Esophagus squamous epithelium (tissue), 5 donors: ENCODE measurements at places on chromosomes 16 and 17. TPM values are rescaled to one million over a fixed set of nuclear protein-coding genes. Genes with fewer than 3 reads are reported as not detected.

CCL8 gene
- total RNA-seq, result 0.26 TPM

- H3K4me3 ChIP-seq, result no peak overlapping the region
- peaks cover 40% of the 10 kb centered on the region for H3K4me1 ChIP-seq
- peaks cover 93% of the 10 kb centered on the region for H3K27me3 ChIP-seq
- H3K36me3 ChIP-seq, result no peaks in the 10 kb centered on the region
- H3K27ac ChIP-seq, result no peak overlapping the region
- no peak for DNase-seq
These were observed 6.4 kb downstream of the CBLN1 start for GRCh38 chr16:49275050-49275730.

DNA sequence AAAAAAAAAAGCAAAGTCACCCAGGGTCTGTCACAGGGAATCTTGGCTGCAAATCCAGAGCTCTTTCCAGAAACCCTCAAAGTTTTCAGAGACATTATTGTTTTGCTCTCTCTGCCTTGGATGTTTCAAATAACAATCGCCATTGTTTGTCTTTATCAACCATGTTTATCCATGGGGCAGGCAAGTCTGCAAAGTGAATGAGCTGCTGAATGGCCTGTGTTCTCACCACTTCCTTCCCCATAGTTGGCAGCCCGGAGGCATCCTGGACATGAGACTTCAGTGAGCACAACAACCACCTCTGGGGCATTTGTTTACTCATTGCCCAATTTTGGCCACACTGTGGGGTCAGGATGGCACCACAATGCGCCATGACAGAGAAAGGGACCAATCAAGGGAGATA lies 53.1 kb upstream of the USP7 start:
- H3K36me3 ChIP-seq, result no peaks in the 10 kb centered on the region
- H3K27ac ChIP-seq, result no peak overlapping the region
- H3K4me3 ChIP-seq, result no peak overlapping the region

GRCh38 chr16:1619976-1620375 lies 7.8 kb downstream of the CRAMP1 start:
- no peak for DNase-seq
- H3K27ac ChIP-seq, result no peak overlapping the region
- H3K4me3 ChIP-seq, result no peak overlapping the region
- peaks cover 13% of the 10 kb centered on the region for H3K4me1 ChIP-seq
- peaks cover 9% of the 10 kb centered on the region for H3K36me3 ChIP-seq
